H1 (cell line): ENCODE measurements at places on chromosomes 3 and 15.
A peak's percentile ranks its signal among the peaks of the same experiment; 100 is the strongest.

DNA sequence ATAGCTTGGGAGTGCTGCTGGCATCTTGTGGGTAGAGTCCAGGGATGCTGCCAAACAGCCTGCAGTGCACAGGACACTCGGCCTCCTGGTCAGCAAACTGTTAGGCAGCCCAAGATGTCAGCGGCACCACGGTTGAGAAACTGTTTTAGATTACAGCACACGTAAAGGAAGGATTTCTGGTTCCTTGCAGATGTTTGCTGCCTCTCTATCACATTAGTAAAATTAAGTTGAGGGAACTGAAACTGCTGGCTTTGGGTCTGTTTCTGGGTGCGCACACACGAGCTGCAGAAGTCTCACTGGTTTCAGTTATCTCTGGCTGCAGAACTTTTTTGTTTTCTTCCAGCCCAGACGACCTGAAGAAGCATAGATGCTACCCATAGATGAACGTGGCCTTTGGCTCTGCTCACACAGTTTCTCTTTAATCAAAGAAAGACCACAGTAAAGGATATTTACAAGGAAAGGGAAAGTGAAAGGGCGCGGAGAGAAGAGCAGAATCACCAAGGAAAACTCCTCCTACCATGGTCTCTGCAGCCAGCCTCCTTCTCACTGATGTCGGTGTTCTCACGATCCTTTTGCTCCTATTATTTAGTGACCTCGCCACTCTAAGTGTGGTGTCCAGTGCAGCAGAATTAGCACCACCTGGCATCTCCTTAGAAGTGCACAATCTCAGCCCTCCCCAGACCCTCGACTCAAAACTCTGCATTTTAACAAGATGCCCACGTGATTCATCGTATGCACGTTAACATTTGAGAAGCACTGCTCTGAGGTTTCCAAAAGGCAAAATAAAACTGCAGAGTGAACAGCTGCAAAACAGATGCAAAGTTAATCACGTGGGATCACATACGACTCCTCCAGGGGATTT lies 50.6 kb upstream of the AKAP13 start:
- H3K4me3 ChIP-seq = no peak overlapping the region
- H3K4me1 ChIP-seq = no peaks in the 10 kb centered on the region
- H3K27ac ChIP-seq = no peak overlapping the region
- no peaks in the 10 kb centered on the region for H3K27me3 ChIP-seq

DNA sequence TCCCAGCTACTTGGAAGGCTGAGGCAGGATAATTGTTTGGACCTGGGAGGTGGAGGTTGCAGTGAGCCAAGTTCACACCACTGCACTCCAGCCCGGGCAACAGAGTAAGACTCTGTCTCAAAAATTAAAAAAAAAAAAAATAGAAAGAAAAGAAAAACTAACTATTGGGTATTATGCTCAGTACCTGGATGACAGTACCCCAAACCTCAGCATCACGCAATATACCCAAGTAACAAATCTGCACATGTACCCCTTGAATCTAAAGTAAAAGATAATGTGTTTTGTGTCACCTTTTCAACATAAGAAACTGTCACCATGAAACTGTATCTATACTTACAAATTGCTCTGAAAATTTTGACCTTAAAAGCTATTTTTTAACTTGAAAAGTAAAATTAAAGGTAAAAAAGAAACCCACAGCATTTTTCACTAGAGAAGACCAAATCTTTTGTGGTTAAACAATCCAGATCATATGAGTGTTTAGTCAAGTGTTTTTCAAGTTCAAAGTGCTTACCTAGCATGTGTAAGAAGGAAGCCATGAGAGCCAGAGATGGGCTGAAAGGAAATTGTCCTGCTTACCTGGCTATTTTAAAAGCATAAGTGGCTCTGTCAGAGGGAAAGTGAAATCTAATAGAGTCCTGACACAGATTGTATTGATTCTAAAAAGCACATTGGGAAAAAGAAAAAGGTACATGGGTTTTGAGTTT lies 50.5 kb downstream of the MYO1E start:
- DNase-seq = no peak
- no peak overlapping the region for H3K27ac ChIP-seq
- H3K4me3 ChIP-seq = no peak overlapping the region
- no peaks in the 10 kb centered on the region for H3K36me3 ChIP-seq
- H3K27me3 ChIP-seq = no peaks in the 10 kb centered on the region

GRCh38 chr3:11450015-11450414 lies 177.8 kb downstream of the ATG7 start:
- H3K4me1 ChIP-seq = no peaks in the 10 kb centered on the region; the same call in 1 of the 2 replicates
- H3K27ac ChIP-seq = no peak overlapping the region

- H3K36me3 ChIP-seq = no peaks in the 10 kb centered on the region
- H3K27me3 ChIP-seq = no peaks in the 10 kb centered on the region
- no peaks in the 10 kb centered on the region for H3K4me1 ChIP-seq
- DNase-seq = no peak
These were observed 42.9 kb upstream of the PLCL2 start for GRCh38 chr3:16841904-16842271.

GRCh38 chr15:51097553-51098330 lies 3.0 kb upstream of the TNFAIP8L3 start:
- no peak overlapping the region for H3K27ac ChIP-seq
- peaks cover 32% of the 10 kb centered on the region for H3K27me3 ChIP-seq
- no peaks in the 10 kb centered on the region for H3K4me1 ChIP-seq
- DNase-seq = no peak

DNA sequence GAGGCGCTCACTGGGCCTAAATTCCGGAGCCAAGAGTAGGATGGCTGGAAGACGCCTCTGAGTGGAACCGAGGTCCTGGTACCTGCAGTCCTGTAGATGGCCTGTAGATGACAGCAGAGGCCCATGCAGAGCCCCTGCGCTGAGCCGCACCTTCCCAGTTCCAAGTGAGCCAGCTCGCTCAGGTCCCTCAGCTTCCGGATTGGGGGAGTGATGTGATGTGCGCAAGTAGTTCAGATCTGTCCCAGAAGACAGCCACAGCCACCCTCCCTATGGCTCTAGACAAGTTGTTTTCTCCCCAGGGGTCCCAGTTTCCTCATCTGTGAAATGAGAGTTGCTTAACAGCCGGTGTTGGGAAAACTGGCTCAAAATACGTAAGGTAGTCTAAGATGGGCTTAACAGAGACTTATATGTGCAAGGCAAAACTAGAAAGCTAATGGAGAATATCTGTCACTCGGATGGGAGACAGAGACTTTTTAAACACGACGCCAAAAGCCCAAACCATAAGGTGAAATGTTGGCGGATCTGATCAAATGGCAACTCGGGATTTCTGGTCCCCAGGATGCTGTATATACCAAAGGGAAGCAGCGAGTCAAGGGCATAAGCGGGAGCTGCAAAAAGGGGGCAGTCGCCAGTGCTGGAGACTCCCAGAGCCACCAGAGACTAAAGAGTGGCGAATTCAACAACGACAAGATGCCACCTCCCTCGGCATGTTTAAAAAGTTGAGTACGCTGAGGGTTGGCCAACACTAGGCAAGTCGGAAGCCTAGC lies 765 bp upstream of the MAPKAPK3 start:
- peak; percentile 90 for DNase-seq
- no peaks in the 10 kb centered on the region for H3K4me1 ChIP-seq
- H3K4me3 ChIP-seq = peak overlapping the region; percentile 43; the same call in 1 of the 2 replicates
- peaks cover 24% of the 10 kb centered on the region for H3K27me3 ChIP-seq
- no peak overlapping the region for H3K27ac ChIP-seq

DNA sequence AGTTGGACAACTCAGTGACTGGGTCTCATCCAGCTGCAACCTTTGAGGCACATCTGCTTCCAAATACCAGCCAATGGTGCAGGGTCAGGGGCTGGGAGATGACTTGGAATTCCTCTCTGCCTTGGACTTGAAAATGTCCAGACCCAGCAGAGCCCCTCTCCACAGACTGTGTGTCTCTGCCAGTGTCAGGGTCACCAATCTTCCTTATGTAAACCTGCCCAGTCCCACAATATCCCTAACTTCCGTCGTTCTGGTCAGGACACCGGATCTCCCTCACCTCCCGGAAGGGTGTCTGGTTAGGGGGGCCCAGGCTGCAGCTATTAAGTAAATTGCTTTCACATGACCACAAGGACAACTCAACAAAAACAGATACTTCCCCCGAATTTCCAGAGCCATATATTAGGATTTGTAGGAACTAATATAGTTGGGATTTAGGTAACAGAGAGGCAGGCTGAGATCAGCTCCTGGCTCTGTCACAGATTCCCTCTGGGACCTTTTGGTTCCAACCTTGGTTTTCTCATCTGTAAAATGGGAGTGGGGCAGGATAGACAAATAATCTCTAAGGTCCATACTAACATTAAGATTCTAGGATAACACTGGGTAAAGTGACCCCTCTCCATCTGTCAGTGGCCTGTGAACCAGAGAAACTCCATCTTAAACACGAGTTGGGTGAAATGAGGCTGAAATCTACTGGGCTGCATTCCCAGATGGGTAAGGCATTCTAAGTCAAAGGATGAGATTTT lies 30.8 kb downstream of the IGDCC3 start:
- DNase-seq = no peak
- H3K27me3 ChIP-seq = no peaks in the 10 kb centered on the region
- no peak overlapping the region for H3K27ac ChIP-seq
- no peaks in the 10 kb centered on the region for H3K4me1 ChIP-seq
- no peak overlapping the region for H3K4me3 ChIP-seq

DNA sequence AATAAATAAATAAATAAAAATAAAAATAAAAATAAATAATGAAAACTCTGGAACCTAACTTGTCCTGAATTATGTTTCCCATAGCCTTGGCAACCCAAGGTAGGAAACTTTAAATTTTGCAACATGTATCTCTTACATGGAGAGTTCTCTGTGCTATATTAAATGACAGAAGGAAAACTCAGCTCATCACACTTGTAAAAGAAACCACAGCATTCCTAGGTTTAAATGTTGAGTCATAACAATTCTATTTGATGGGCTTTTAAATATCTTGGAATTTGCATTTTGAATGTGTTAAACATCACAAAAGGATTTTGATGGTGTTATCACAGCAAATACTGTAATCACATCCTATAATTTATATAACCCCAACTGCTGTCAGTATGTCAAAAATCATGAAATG lies 144.2 kb downstream of the LRTM1 start:
- DNase-seq = no peak
- no peaks in the 10 kb centered on the region for H3K36me3 ChIP-seq
- H3K4me3 ChIP-seq = no peak overlapping the region
- no peaks in the 10 kb centered on the region for H3K27me3 ChIP-seq
- H3K27ac ChIP-seq = no peak overlapping the region
- no peaks in the 10 kb centered on the region for H3K4me1 ChIP-seq

GRCh38 chr3:113721636-113722035 lies 24.4 kb downstream of the NAA50 start:
- no peaks in the 10 kb centered on the region for H3K27me3 ChIP-seq
- no peak overlapping the region for H3K4me3 ChIP-seq
- no peaks in the 10 kb centered on the region for H3K4me1 ChIP-seq
- no peaks in the 10 kb centered on the region for H3K36me3 ChIP-seq
- DNase-seq = no peak
- H3K27ac ChIP-seq = no peak overlapping the region

DNA sequence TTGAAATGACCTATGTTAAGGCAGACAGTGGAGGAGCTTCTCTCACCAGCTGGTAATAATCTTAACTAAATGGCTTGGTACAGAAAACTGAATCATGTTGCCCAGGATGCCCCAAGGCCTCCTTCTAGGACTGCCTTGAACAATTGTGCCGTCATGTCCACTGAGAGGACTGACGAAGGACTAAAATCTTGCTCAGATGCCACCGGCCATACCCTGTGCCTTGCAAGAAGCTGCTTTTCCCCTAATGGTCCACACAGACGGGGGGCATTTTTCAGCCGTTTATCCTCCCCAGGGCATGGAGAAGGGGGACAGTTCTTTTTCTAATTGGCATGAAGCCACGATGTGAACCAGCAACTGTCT lies 1.8 kb upstream of the CP start:
- no peaks in the 10 kb centered on the region for H3K27me3 ChIP-seq
- H3K27ac ChIP-seq = no peak overlapping the region
- no peak for DNase-seq

DNA sequence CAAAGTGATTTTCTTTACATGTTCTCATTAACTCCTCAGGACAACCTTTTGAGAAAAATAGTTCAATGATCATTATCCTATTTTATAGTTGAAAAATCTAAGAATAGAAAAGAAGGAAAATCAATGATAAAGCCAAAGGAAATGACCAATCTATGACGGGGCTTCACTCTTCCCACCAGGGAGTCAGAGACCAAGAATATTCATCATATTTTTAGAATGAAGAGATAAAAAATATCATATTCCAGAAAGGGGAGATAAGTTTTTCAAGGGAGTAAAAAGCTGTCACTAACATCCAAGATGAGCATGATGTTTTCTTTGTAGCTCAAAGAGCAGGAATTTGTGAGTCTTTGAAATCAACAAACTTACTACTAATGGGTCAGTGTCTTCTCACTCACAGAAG lies 71.5 kb upstream of the LPP start:
- no peak for DNase-seq
- H3K4me3 ChIP-seq = no peak overlapping the region
- no peak overlapping the region for H3K27ac ChIP-seq
- no peaks in the 10 kb centered on the region for H3K27me3 ChIP-seq
- no peaks in the 10 kb centered on the region for H3K36me3 ChIP-seq
